ENCODE measurements at places on chromosomes 7 and 10.

- DNase-seq: peak; percentile 44
Observed at GRCh38 chr7:140518370-140519006, 39.2 kb upstream of the MKRN1 start.

DNA sequence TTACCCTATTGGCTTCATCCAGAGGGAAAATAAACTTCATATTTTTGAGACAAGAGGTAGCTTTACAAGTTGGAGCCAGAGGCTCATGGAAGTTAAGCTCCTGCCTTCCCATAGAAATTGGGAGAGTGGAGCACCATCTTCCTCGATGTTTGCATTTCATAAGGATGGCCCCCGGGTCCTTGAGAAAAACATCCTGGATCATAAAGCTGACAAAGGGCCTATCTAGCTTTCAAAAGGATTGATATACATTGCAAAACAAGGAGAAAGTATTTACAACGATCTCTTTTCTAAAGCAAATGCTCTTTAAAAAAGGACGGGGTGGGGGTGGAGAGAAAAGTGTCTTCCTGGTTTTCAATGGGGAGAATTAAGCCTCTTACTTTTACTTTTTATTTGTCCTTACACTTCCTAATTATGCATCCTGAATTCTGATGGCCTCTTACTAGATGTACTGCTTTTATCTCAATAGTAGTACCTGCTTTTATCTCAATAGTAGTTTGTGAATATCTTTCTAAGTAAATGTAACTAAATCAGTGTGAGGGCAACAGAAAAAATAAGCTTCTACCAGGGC is 65.6 kb downstream of the PTPRZ1 start:
- no peak for DNase-seq

DNA sequence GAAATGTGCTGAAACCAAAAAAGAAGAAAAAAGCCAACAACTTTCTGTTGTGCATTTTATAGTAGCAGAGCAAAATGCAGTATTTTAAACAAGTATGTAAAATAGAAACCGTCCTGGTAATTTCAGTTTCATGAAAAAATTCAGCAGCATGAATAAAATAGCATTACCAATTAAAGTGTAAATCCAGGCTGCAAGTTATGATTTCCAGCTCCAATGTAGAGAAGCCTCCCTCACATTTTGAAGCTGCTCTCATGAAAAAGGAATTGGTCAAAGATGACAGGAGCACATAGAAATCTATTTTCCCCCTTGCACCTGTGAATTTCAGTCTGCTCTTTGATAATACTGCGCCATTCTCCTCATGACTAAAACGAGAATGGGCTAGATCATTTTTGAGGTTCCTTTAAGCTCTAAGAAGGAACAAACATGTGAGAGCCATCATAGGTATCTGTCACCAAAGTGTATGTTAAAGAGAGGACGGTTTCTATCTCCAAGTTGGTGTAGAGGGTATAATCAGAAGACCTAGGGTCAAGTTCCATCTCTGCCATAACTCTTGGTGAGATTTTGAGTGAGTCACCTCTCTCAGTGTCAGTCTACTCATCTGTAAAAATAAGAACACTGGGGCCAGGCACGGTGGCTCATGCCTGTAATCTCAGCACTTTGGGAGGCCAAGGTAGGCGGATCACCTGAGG is 107.5 kb downstream of the MTPAP start:
- DNase-seq: no peak

DNA sequence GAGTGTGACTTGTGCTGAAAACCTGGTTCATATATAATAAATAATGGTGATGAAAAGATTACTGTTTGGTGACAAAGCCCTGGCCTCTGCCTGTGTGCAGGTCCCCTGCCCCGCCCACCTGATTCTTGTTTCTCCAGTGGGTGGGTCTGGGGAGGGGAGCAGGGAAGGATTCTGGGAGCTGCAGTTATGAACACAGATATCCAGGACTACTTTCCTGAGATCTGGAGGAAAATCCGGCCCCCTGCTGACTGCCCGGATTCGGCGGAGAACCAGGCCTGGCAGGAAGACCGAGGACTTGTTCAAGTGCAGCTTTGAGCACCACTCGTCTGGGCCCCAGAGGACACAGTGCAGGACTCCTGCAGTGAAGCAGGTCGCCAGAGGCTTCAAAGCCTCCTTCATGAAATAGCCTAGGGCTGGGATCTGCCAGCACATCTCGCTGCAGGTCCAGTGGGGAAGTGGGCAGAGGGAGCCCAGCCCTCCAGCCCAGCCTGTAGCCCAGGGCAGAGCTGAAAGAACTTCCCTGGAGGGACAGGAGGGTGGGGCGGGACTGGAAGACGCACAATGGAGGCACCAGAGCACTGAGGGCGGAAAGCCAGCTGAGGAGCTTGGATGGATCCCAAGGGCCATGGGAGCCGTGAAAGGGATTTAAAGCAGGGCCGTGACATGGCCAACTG is 7.0 kb downstream of the ATP6V0E2 start:
- peak; percentile 70 for DNase-seq

DNA sequence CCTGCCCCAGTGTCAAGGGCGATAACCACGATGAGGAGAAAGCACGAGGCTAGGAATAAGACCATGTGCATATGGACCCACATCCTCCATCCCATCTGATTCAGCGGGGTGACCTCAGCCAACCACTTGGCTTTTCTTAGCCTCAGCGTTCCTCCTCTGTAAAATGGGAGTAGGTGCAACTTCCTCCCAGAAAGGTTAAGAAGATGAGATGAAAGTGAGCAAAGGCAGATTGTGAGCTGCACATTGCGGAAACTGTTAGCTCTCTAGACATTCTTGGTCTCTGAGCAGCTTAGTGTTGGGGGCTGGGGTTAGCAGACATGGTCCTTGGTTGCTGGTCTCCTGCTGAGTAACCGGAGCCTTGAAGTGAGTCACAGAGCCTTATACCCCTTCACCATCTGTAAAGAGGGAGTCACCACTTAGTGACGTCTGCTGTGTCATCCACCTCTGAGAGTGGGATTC is 497.3 kb upstream of the GALNT17 start:
- DNase-seq: no peak

GRCh38 chr7:42843205-42843800 is 68.6 kb downstream of the C7orf25 start:
- peak; percentile 59 for DNase-seq

- DNase-seq: no peak
Observed at GRCh38 chr7:81004098-81004497, 85.2 kb upstream of the SEMA3C start.

DNA sequence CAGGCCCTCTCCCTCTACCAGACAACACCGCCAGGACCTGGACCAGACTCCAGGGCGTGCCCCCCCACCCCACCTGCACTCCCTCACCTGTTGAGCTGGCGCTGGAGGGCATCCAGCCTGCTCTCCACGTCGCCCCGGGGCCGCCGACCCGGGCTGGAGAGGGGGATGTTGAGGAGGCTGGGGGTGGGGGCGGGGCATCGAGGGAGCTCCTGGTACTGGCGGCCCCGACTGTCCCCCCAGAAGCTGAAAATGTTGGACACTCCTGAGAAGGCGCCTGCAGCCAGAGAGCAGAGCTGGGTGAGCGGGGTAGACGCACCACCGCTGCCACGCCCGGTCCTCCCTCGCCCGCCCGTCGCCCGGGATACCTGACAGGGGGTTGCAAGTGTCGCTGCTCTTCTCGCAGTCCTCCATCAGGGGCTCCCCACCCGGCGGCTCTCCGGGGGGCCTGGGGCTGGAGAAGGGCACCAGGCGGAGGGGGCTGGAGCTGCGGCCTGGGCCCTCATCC is 30.8 kb downstream of the KCNH2 start:
- DNase-seq: no peak

DNA sequence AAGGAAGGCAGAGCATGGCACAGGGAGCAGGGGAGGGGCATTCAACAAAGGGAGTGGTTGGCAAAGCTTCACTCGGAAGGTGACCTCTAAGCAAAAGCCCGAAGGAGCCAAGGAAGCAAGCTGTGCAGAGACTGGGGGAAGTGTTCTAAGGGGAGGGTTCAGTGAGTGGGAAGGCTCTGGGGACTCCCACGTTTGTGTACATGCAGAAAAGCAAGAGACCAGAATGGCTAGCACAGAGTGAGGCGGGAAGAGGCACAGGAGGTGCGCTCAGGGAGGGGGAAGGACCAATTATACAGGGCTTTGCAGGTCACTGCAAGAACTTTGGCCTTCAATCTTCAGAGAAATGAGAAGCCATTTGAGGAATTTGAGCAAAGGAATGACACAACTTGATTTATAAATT is 7.4 kb downstream of the ARHGAP21 start:
- DNase-seq: no peak

GRCh38 chr10:91220954-91221675 is 652 bp downstream of the PCGF5 start:
- DNase-seq: peak; percentile 23

DNA sequence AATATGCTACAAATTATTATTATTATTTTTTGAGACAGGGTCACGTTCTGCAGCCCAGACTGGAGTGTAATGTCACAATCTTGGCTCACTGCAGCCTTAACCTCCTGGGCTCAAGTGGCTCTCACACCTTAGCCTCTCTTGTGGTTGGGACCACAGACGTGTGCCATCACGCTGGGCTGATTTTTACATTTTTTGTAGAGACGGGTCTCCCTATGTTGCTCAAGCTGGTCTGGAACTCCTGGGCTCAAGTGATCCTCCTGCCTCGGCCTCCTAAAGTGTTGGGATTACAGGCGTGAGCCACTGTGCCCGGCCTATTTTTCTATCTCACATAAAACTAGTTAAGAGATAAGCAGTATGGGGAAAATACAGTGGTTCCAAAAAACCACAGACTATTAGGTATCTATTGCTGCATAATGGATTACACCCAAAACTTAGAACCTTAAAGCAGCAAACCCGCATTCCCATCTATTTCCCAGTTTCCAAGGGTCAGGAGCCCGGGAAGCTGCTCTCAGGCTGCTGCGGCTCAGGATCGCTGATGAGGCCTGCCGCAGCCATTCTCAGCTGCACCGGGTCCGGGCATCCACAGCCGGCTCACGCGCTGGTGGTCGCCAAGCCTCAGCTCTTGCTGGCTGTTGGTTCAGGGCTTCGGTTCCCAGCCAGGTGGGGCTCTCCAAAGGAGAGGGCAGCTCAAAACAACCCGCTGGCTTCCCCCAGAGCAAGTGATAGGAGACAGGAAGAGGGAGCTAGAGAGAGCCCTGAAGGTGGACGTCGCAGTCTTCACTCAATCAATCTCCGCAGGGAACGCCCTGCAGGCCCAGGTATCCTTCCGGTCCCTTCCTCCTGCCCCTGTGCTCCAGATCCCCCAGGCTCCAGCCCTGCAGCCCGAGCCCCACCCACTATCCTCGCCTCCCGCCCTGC is 128.2 kb downstream of the UBE2H start:
- no peak for DNase-seq

GRCh38 chr7:138980563-138981291 is 462 bp downstream of the KIAA1549 start:
- no peak for DNase-seq

GRCh38 chr7:18890885-18891621 is 226.4 kb downstream of the TWIST1 start:
- no peak for DNase-seq
